ENCODE measurements at places on chromosomes 11 and 22.

DNA sequence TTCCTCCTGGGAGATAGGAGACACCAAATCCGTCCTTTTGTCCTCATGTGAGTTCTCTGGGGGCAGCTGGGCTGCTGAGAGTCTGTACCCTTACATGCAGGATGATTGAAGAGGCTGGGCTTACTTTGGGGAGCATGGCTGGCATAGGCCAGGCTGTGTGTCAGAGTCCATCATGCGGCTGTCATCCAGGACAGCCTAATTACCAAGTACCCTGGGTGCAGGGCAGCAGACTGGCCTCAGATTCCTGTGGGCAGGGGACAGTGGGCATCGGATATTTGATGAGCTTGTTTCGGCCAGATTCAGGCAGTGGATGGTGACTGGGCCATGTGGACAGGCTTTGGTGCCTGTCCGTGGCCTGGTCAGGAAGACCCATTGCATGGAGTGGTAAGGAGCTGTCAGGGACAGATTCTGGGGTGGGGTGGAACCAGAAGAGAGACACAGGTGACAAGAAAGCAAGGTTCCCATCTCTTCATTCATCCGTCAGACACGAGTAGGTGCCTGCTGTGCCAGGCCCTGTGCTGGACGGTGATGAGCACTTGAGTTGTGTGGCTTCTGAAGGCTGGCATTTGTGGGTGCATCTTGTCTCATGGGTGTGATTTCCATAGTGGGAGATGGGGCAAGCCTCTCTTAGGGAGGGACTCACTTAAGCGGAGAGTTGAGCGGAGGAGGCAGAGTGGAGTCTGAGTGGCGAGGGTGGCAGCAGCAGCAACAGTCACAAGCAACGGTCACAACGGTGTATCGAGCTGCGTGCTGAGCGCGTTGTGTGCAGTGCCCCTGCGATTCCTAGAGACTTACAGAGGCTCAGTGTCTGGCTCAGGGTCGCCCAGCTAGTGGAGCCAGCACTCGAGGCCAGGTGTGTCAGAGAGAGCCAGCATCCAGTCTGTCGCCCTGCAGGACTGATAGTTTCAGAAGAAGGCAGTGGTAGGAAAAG, 48.7 kb downstream of the TBC1D22A start:
- DNase-seq: no peak

- no peak for DNase-seq
Measured at GRCh38 chr11:62393735-62394134, 25.1 kb upstream of the SCGB1A1 start.

GRCh38 chr22:31243339-31244045, 31.4 kb downstream of the LIMK2 start:
- no peak for DNase-seq

GRCh38 chr22:47290706-47291430, 528.4 kb downstream of the TBC1D22A start:
- peak; percentile 54 for DNase-seq

GRCh38 chr11:34926101-34926830, 9.8 kb downstream of the PDHX start:
- DNase-seq: no peak

DNA sequence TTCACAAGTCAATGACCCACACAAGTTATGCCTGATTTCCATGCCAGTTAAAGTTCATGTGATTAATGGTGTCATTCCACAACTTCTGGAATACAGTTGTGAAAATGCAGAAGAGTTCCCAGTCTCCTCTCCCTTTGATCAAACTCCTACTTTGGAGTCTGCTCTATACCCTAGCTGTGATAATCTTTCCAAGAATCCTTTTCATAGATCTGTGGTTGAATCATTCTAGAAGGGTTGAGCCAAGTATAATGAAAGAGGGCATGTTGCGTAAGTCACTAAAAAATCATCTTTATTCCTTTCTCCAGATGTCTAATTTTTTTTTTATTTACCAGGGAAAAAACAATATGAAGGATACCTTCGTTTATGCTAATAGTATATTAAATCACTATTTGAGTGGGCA, 89.7 kb upstream of the CARD18 start:
- no peak for DNase-seq

- no peak for DNase-seq
Measured at GRCh38 chr11:1755692-1756561, 5.5 kb upstream of the IFITM10 start.

DNA sequence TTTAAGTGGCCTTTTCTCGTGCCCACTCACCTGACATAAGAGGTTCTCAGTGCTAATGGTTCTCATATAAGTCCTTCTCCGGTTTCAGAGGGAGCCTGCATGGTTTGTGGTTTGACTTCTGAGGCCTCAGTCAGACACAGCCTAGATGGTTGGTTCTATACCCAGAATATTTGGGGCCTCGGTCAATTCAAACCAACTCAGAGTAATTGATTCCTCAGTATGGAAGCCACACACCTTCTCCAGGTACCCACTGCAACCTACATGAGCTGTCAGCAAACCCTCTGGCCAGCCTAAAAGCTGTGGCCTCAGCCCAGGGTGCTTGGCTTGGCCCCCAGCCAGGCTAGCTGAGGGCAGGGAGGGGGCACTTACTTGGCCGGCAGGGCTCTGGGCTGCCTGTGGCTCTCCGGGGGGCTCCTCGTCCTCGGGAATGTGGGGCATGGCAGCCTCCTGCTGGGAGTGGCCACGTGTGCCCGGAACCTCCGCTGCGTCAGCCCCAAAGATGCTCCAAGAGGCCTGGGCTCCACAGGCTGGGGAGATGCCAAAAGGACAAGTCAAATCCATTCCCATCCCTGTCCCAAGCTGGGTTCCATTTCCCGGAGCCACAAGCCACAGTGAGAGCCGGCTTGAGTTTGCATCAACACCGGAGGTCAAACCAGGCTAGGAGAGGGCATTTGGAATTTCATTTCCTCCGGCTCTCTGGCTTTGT, 41.7 kb downstream of the IRAG1 start:
- DNase-seq: no peak

- no peak for DNase-seq
Measured at GRCh38 chr11:45216901-45217300, 69.2 kb downstream of the SYT13 start.

GRCh38 chr11:19834771-19835170, 122.1 kb downstream of the NAV2 start:
- no peak for DNase-seq

GRCh38 chr22:22552630-22553029, 6.4 kb downstream of the PRAME start:
- DNase-seq: no peak

DNA sequence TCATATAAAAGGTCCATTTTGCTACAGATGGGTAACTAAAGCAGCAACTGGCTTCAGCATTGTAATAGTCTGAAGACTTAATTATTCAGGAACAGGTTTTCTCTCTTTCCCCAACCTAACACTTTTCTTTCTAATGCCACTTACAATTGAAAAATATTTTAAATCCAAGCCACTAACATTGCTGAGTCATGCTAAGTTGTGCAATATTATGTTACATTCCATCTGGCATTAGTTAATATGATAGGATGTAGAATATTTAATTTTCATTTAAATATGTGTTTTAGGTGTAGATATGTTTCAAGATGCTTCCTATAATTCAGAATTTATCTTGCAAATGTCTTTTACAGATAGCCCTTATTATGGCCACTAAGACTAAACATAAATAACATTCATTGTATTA, 98.6 kb downstream of the KIF18A start:
- no peak for DNase-seq

- DNase-seq: no peak
Measured at GRCh38 chr22:26642465-26643417, 14.6 kb upstream of the MIAT start.

GRCh38 chr11:111081021-111081511, 164.5 kb upstream of the POU2AF2 start:
- no peak for DNase-seq

GRCh38 chr11:126840201-126840886, 160.2 kb downstream of the KIRREL3 start:
- no peak for DNase-seq

DNA sequence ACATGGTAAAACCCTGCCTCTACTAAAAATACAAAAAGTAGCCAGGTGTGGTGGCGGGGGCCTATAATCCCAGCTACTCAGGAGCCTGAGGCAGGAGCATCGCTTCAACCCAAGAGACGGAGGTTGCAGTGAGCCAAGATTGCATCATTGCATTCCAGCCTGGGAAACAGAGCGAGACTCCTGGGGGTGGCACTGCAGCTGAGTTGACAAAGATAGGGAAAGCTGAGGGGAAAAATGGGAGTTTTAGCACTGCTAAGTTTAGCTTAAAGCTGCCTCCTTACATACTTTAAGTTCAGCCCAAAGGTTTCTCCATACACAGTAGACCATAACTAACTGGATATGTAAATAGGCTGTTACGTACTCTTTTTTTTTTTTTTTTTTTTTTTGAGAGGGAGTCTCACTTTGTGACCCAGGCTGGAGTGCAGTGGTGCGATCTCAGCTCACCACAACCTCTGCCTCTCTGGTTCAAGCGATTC, 9.0 kb upstream of the USP28 start:
- DNase-seq: no peak

- DNase-seq: no peak
Measured at GRCh38 chr22:40335358-40335757, 10.9 kb upstream of the ADSL start.

DNA sequence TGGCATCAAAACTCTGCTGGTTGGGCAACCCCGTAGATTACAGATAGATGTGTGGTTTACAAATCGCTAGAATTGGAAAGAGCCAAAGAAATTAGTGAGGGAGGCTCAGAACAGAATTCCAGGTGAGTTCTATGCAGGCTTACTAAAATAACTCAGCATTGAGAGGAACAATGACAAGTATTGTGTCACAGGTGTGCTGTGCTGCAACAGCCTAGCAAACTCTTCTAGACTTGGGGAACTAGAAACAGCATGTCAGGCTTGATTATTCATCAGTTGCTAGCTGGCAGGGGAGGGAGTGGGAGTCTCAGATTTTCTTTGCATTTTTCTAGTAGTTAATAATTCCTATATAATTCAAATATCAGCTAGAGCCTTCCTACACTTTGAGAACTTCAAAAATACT, 26.3 kb upstream of the RASD2 start:
- DNase-seq: no peak

DNA sequence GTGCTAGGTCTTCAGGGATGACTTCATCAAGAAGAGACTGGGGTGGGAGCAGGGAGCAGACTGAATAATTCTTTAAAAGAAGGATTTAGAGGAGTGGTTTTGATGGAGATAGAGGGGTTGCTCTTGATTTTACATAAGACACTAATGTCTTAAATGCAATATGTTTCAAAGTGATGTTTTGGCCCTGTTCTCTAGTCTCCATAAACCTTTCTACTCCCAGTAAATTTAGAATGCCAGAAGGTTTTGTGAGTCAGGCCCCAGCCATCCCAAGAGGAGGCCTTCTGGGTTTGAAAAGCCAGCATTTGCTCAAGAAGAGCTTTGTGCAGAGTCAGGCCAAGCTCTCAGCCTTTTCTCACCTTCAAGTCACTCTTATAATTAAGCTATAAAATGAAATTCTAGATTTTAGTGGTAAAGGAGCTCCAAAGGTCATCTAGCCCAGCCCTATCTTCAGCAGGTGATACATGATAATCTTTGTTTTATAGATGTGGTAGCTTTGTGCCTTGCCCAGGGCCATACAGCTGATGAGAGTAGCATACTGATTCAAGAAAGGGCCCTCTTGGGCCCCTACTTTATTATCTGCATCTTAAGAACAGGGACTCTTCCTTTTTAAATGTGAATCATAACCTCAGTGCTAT, 122.8 kb upstream of the MTNR1B start:
- DNase-seq: no peak

GRCh38 chr22:27809700-27810608, 8.4 kb upstream of the MN1 start:
- no peak for DNase-seq

- DNase-seq: no peak
Measured at GRCh38 chr22:42565956-42566355, 12.2 kb downstream of the SERHL2 start.

Measured in coronary artery (tissue), 2 donors.